ENCODE measurements at places on chromosomes 3 and 15. TPM values are rescaled to one million over a fixed set of nuclear protein-coding genes. Genes with fewer than 3 reads are reported as not detected.

- no peak for ATAC-seq
Observed at GRCh38 chr15:68022061-68022460, 32.1 kb upstream of the PIAS1 start.

DNA sequence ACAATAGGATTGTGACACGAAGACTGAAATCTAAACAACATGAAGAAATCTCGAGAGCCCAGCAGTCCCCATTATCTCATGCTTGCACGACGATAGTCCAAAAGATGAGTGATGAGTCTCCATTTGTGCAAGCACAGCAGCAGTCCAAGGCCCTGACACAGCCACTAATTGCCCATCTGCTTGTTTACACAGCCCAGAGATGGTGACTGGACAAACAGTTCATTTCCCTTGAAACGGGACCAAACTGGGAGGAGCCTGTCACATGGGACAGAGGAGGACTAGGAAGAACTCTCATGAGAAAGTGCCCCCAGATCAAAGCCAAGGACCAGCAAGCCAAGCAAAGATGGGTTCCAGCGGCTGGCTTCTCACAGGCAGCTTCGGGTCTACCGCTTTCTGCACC, 121.0 kb downstream of the GREM1 start:
- peak; percentile 71 for ATAC-seq

GRCh38 chr3:131077904-131078303, 51.2 kb downstream of the NEK11 start:
- no peak for ATAC-seq

- ATAC-seq, result no peak
Observed at GRCh38 chr15:98796685-98797357, 148.5 kb downstream of the IGF1R start.

GRCh38 chr3:132231633-132232032, 85.6 kb upstream of the ACP3 start:
- no peak for ATAC-seq

- ATAC-seq, result no peak
Observed at GRCh38 chr3:193605876-193606275, 12.9 kb downstream of the OPA1 start.

- no peak for ATAC-seq
Observed at GRCh38 chr15:56628893-56629532, 104.3 kb downstream of the ZNF280D start.

DNA sequence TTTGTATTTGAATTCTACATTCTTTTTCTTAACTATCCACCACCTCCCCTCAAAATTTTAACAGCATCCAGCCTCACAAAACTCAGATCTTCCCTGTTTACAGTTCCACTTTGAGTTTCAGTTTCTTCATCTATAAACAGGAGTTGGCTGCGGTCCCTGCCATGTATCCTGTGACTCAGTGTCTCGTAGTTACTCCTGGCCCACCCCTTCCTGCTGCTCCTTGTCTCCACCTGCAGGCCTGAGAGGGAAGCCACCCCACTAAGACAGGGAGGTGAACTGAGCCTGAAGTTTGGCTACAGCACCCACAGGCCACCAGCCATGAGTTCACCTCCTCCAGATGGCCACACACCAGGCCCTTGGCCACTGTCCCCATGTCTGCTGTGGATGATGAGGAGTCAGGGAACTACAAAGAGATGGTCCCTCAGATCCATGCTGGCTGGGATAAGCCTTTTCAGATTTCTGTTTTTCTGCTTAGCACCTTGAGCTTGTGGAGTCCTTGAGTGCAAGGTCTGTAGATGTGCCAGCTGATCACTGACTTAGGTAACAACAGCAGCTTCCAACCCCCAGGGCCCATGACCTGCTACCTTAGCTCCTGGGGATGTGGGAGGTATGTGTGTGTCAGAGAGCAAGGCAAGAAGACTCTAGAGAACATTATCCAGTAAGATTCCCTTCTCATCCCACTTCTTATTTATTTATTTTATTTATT, 37.5 kb downstream of the CD86 start:
- ATAC-seq, result peak; percentile 1

- no peak for ATAC-seq
Observed at GRCh38 chr3:179116816-179117215, 31.3 kb upstream of the PIK3CA start.

GRCh38 chr3:70726961-70727360, 414.5 kb upstream of the MDFIC2 start:
- ATAC-seq, result no peak

- ATAC-seq, result peak; percentile 40
Observed at GRCh38 chr3:56012721-56013120, 455.5 kb downstream of the ERC2 start.

DNA sequence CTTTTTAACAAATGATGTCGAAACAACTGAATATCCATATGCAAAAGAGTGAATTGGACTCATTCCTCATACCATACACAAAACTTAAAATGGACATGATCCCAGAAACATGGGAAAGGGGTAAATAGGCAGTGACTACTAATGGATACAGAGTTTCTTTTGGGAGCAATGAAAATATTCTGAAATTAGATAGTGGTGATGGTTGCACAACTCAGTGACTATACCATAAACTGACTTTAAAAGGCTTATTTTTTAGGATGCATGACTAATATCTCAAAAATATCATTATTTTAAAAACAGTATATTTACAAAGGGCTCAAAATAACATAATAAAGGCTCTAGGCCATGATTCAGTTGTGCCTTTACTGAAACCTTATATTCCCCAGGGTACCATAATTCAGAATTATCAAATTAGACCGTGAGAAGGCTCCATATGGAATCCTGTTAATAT, 16.3 kb upstream of the ATP13A3 start:
- peak; percentile 76 for ATAC-seq

DNA sequence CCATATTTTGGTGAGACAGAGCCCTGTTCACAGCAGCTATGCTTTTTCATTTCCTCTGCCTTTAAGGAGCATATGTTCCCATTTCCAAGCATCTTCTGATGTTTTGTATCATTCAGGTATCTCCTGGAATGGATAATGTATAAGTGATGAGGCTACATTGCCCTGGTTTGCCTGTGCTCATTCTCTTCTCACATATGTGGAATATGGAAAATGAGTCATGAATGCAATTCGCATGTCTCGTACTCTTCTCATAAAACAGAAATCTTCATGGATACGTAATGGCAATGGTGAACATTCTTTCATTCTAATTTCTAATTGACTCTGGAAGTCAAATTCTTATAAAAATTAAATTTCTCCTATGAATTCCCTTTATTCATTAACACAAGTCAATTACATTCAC, 143.1 kb downstream of the CDIN1 start:
- ATAC-seq, result peak; percentile 80

- no peak for ATAC-seq
Observed at GRCh38 chr3:190038050-190038933, 82.4 kb downstream of the P3H2 start.

DNA sequence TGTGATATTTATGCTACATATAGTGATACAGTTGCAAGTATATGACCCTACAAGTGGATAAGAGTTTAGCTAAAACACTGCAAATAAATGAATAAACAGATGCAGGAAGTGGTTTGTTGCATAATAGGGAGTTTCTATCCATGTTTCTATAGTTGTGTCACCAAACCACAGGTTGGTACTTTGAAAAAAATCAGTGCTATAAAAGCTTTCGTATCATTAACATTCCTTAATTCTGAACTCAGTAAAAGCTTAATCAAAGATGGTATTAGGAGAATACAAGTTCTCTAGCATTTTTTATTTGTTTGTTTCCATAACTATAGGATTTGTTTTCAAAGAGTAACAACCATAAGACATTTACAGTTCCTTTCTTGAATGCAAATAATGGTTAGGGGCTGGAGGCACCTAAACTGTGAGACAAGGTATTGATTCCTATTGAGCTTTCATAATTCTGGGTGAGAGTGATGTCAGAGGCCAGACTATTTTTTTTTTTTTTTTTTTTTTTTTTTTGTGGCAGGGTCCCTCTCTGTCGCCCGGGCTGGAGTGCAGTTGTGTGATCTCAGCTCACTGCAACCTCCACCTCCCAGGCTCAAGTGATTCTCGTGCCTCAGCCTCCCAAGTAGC, 29.6 kb downstream of the CPOX start:
- no peak for ATAC-seq

DNA sequence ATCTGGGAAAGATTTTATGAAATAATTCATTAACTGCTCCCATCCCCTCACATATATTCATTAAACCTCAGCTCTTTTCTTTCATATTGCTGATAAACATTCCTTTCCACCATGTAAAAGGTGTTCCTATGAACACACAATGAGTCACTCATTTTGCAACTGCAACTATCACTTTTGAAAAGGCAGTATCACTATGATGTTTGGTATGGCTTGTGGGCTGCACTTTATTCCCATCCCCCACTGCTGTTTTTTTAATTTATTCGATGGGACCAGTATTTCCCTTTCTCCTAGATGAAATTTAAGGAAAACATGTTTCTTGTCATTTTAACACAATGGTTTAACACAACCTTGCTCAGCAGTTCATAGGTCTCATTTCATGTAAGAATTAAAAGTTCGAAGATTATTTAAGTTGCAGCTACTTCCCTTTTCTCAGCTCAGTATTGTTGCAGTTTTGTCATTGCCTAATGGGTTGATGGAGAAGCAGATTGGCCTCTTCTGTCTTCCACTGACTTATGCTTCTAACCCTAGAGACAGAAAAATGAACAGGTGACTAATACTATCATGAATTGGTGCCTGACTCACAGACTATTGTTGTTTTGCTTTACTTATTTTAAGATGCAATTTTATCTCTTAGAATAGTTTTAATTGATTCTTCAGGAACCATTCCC, 280.3 kb downstream of the ZPLD1 start:
- no peak for ATAC-seq

GRCh38 chr3:25683882-25684281, 19.2 kb upstream of the TOP2B start:
- ATAC-seq, result no peak

Gene THSD4
- 3.2 TPM for total RNA-seq

Gene GOLGA6L10
- total RNA-seq, result 3.0 TPM

Gene STRIT1
- not detected for total RNA-seq

Gene BAHD1
- total RNA-seq, result 16.9 TPM

Gene FEZF2
- total RNA-seq, result 0.69 TPM

Gene TMEM158
- 3.8 TPM for total RNA-seq

Gene GOLGA6A
- 0.29 TPM for total RNA-seq

Gene TMEM45A
- 25.1 TPM for total RNA-seq

Gene TGM4
- total RNA-seq, result 0.37 TPM

Data from motor neuron (in vitro differentiated cells).